ENCODE measurements at places on chromosomes 6 and 20.

DNA sequence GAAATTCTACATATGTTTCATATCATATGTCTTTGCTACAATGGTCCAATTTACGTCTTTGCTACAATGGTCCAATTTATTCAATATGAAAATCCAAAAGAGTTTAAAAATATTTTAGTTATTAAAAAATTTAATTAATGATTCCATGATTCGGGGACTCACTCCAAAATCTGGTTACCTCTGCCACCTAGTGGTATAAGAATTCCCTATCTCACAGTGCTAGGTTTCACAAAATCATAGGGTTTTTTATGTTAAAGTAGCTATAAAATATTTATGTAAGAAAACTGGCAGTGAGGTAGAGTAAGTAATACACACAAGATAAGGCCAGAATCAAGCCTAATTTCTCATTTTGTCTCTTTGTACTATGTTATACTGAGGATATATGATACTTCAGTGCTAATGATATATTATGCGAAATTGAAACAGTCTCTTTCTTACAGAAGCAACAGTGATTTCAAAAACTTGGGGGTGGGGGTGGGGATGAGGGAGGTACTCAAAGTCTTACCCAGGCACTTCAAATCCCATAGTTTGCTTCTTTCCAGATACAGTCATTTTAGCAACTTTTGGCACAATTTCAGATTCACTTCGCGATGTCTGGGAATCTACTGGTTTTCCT, 52.3 kb downstream of the HBS1L start:
- no peak for DNase-seq

GRCh38 chr6:144957236-144957937, 672.3 kb downstream of the UTRN start:
- no peak for DNase-seq

DNA sequence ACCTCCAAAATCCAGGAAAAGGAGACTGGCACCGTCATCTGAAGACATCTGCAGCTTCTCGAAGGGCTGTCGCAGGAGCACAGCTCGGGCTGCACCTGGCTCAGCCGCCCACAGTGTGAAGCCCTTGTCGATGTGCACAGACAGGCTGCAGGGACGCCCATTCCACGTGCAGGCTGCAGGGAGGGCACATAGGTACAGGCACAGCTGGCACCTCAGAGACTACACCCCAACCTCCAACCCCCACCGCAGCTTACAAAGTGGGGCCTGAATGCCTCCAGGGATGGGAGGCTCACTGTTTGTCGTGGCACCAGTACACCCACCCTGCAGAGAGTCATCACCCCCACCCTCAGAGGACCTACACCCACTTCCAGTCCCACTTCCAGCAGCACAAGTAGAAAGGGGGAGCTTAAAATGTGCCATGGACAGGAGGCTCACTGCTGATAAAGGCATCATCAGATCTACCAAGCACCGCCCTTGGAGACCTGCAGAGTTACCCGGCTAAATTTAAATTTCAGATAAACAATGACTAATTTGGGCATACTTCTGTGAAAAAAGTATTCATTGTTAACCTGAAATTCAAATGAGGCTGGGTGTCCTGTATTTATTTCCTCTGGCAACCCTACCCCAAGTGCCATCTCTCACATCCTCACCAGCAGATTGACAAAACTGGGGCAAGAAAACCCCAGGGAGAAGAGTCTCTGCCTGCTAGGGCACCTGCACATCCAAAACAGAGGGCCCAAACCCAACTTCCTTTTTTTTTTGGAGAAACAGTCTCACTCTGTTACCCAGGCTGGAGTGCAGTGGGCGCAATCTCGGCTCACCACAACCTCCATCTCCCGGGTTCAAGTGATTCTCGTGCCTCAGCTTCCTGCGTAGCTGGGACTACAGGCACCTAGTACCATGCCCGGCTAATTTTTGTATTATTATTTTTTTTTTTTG, 7.7 kb upstream of the CDK5RAP1 start:
- no peak for DNase-seq

DNA sequence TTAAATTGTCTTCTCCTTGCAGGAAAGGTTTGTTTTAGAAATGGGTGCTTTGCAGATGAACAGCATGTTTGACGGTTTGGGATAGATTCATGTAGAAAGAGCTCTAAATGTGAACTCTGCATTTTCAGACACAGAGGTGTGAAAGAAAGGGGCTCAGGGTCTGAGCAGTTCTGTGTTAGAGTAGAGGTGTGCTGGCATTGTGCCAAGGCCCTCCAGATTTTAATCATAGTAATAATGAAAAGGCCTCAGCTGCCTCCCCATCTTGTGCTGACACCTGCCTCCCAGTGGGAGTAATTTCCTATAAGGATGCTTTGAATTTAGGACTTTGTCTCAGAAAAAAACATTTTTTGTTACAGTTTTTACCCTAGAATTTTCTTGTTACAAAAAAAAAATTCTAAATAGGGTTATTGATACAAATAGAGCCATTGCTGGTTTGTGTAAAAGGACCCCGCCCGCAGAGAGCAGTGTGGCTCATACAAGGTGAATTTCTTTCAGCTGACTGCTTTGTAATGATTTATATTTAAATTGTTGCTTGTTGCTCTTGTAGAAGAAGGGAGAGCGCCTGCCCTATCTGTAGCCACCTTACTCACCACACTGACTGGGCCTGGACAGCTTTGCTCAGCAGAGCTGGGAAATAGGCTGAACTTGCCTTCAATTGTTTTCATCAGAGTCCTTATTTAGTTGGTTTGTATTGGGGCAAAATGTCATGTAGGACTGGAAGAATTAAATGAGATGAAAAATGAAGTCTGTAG, 294.5 kb downstream of the ZFAND3 start:
- DNase-seq, result no peak

DNA sequence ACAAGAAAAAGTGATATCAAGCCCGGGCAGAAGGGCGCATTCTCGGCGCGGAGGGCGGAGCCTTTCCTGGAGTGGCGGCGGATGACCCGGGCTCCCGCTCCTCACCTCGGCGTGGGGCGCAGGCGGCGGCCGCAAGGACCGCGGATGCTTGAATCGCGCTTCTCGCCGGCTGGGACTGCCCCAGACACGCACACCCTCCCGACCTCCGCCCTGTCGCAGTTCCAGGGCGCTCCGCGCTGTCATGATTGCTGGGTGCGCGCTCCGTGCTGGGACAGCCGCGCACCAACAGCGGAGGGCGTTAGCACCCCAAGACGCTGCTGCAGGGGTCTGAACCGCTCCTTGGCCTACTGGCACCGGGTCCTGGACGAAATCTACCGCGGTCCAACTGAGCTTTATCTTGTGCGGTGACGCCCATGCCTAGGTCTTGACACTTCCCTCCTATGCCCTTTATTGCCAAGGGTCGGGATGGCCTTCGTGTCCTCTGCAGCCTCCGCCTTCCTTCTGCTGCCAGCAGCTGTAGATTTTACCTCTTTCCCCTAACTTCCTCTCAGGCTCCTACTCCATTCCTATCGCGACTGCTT, 43.3 kb downstream of the IRAK1BP1 start:
- no peak for DNase-seq
